ENCODE measurements at places on chromosomes 2 and 18.

DNA sequence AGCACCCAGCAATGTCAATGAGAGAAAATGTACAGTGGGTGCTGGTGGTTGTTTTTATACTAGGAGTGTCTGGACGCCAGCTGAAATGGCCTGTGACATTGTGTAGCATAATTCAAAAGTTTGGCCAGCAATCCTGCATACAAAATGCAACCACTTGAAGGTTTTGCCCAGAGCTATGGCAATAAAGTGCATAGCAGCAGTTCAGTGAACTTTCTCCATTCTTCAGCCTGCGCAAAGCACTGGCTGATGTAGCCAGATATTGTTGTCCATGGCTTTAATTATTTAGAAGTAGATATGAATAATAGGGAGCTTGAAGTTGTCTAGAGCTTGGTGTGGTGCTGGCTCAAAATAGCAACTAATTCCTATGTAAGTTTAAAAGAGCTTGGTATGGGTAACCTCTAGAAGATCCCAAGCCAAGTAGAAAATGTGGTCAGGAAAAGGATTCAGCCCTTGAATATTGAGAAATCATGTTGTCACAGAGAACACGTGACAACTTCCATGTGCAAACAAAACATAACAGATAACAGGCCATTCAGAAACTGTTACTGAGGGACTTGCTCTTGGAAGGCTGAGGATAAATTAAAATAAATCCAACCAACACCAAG is 33.3 kb upstream of the PGAP1 start:
- no peak for DNase-seq

DNA sequence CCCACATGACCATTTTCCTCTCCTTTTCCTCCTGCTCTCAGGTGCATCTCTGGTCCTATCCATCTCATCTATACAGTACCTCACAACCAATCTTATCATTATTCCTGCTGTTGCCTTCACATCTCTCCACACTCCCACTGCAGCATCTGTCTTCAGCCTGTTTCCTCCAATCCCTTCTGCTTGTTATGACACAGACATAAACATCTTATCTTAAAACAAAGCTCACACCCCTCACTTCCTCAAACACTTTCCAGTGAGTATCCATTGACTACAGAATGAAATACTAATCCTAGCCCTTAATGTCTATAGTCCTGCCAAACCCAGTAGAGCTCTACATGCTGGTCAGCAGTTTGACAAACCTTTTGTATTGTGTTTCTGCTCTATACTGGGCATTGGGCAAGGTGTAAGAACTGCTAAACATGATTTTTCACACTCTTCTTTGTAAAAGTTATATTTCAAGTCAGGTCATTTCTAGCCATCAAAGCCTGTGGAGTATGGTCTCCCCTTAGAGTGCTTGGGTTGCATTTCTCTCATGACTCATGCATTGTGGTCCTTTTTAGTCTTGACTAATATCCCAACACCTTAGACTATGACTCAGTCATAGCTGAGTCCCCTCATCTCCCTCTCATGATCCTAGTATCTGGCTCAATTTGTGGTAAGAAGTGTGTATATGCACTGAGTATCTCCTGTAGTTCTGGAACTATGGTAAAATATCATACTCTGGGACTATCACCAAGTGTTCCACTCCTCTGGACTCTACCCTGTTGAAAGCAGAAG is 187.0 kb downstream of the CYRIA start:
- no peak for DNase-seq

GRCh38 chr2:239943991-239944631 is 81.0 kb downstream of the NDUFA10 start:
- DNase-seq, result no peak

GRCh38 chr2:36633470-36634092 is 35.6 kb upstream of the FEZ2 start:
- DNase-seq, result no peak

DNA sequence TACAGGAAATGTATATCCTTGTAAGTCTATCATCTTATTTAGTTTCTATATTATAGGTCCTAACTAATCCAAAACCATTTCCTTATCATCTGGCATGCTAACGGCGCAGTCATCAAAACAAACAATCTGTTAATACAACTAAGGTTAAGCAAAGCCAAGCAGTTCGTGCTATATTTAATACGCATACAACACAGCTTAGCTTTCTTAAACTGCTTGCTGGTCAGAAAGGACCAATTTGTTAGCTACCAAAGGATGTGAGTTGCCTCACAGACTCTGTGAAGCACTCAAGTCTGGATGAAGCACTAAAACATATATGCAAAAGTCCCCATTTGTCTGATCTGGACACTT is 67.0 kb downstream of the ZEB2 start:
- DNase-seq, result no peak

GRCh38 chr2:100178864-100179263 is 36.5 kb upstream of the AFF3 start:
- DNase-seq, result no peak

- no peak for DNase-seq
Observed at GRCh38 chr2:46849046-46849715, 66.4 kb downstream of the MCFD2 start.

- DNase-seq, result no peak
Observed at GRCh38 chr2:144983107-144983506, 463.2 kb upstream of the ZEB2 start.

- no peak for DNase-seq
Observed at GRCh38 chr2:163800951-163801381, 65.2 kb upstream of the FIGN start.

- DNase-seq, result no peak
Observed at GRCh38 chr2:60226943-60227342, 326.5 kb downstream of the BCL11A start.

GRCh38 chr2:37563375-37564015 is 107.9 kb downstream of the CDC42EP3 start:
- no peak for DNase-seq

GRCh38 chr2:88181511-88181910 is 11.4 kb downstream of the THNSL2 start:
- no peak for DNase-seq

- DNase-seq, result no peak
Observed at GRCh38 chr2:152564754-152565551, 152.3 kb downstream of the PRPF40A start.

DNA sequence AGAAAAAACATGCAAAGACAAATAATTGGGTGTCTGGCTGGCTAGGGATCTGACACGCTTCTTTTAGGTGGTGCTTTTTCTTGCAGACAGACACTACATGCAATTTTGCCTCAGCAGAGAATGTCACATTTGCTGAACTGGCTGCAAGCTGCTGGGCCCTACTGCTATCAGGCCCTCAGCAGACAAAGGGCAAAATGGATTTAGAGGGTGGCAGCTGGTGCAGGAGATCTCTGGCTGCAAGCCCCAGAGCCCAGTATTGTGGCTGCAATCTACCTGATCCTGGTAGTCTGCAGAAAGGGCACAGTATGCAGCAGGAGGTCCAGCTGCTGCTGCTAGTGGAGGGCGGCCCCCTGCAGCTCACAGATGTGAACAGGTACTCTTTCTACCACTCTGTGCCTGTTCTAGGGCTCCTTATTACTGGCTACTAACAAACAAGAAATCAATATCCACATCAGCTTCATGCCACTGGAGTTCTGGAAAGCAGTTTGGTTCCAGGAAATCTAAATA is 796.7 kb upstream of the CELF4 start:
- no peak for DNase-seq

DNA sequence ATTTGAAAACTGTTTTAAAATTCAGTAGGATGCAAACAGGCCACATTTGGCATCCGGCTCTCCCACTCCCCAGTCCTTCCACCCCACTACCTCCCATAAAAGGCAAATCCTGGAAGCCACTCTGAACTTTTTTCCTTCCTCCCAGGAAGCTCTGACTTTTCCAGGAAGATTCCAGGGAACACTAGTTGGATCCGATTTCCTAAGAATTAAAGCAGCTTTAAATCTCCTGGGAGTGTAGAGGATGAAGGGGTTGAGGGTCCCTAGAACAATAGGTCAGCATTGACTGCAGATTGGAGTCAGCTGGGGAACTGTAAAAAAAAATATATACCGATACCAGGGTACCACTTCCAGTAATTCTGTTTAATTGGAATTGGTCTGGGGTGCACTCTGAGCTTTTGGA is 76.9 kb downstream of the CRIM1 start:
- DNase-seq, result no peak

DNA sequence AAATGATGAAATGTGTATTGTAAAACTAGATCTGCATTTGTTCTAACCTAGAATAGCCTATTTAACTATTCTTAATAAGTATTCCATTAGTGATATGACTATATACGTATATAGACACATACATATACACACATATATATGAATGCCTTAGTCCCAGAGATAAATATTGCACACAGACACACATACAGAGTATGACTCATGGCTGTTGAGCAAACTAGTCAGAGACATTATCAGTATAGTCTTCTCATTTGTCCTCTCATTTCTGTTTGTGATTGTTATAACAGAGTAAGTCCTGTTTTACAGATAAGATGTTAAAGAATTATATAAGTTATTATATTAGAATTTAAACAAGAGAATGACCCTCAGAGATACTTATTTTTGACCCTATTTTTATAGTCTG is 202.5 kb downstream of the CCDC102B start:
- DNase-seq, result no peak

GRCh38 chr2:74779587-74780135 is 54.3 kb upstream of the HK2 start:
- DNase-seq, result no peak

- no peak for DNase-seq
Observed at GRCh38 chr2:175175896-175176295, 5.6 kb downstream of the ATP5MC3 start.

GRCh38 chr2:64192664-64193105 is 48.5 kb upstream of the PELI1 start:
- no peak for DNase-seq

DNA sequence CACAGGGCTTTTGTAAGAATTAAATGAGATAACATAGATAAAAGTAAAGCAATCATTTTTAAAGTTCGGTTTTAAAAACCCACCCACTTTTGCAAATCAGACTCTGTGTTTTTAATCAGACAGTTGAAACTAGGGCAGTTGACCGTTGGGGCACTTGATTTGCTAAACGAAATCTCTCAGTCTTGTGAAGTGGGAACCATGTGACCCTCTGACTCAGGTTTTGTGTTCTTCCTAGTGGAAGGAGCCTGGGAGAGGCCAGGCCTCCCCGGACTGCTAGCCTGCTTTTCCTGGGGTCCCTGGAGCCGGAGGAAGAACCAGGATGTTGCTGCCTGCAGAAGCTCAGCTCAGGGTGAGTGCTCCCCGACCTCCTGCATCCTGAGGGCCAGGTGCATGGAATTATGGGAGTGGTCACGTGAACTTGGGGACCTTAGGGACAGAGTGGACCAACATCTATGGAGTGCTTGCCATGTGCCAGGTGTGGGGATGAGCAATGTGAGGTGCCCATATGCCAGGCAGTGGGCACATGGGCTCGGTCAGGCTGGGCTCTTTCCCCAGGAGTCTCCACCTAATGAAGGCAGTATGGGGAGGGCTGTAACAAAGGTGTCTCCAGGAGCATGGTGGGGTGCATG is 3.9 kb downstream of the C2orf72 start:
- no peak for DNase-seq

GRCh38 chr2:36881816-36882215 is 84.5 kb downstream of the STRN start:
- no peak for DNase-seq

- DNase-seq, result no peak
Observed at GRCh38 chr2:134348239-134348638, 94.4 kb downstream of the MGAT5 start.

- no peak for DNase-seq
Observed at GRCh38 chr18:59068276-59069071, 71.2 kb upstream of the SEC11C start.

- no peak for DNase-seq
Observed at GRCh38 chr2:240356700-240357640, 78.5 kb upstream of the GPC1 start.

DNA sequence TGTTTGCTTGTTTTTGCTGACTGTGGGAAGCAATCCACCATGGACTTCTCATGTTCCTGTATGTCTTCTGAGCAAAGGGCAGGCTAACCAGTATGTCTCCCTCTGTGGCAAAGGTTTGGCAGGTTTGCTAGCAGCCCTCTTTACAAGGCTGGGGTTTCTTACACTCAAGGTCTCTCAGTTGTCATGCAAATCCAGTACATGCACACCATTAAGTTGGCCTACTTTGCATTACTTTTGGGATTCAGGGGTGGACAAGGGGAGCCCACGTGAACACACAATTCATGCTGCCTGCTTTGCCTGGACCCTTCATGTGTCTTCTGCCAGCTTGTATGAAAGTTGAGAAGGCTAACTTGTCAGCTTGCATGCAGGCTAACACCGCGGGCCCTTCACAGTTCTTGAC is 134.9 kb downstream of the LRRTM4 start:
- DNase-seq, result no peak

GRCh38 chr2:26177122-26177521 is 4.2 kb downstream of the GAREM2 start:
- no peak for DNase-seq

GRCh38 chr2:231469583-231469950 is 5.3 kb upstream of the NCL start:
- DNase-seq, result no peak

DNA sequence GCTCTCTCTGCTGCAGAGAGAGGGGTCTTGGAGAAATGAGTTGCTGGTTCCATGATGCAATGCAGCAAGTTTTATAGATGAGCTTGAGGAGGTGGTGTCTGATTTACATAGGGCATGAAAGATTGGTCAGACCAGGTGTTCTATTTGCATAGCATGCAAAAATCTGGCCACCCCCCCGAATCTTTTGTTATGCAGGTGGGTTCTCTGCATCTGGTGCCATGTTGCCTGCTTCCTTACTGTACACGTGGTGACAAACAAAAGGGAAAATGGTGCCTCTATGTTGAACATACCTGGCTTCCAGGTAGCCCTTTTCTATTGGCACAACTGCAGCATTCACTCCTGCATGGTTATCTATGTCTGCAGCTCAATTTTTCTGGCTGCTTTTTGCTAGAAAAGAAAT is 169.4 kb downstream of the GALNT1 start:
- DNase-seq, result no peak

GRCh38 chr2:235849489-235849888 is 318.7 kb downstream of the GBX2 start:
- no peak for DNase-seq

GRCh38 chr2:43269706-43270105 is 43.3 kb upstream of the ZFP36L2 start:
- no peak for DNase-seq

DNA sequence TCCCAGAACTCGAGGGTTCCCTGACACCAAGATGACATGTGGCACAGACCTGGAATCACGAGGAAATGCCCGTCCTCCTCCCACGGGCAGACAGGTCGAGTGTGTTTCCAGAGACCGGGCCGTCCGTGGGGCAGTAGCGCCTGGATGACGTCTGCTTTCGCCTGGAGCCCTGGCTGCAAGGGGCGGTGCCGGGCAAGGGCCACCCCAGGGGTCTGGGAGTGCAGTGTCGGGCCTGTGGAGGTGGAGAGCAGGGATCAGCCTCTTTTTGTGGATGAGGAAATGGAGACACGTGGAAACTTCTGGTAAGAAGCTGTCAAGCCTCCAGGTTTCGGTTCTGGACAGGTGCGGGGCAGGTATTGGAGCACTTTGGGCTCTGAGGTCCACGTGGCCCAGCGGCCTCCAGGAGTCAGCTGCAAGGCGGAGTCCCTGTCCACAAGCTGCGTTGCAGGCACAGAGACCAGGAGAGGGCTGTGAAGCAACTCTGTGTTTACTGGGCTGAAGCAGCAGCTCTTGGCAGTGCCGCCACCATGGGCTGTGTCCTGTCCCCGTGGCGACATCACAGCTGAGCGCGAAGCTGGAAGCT is 25.6 kb downstream of the NFATC1 start:
- DNase-seq, result no peak

All from activated T-cell treated with anti-CD3 and anti-CD28 coated beads, Interleukin-2, amount 50 U/mL, for 24 hours (primary cell).